Activated CD8-positive, alpha-beta T cell treated with anti-CD3 and anti-CD28 coated beads, Interleukin-2, amount 10 ng/mL, durations not matched to agents 7 days and 5 days (primary cell): ENCODE measurements at places on chromosomes 11 and 22. TPM values are rescaled to one million over a fixed set of nuclear protein-coding genes. Genes with fewer than 3 reads are reported as not detected.
A peak's percentile ranks its signal among the peaks of the same experiment; 100 is the strongest.

GRCh38 chr11:36407356-36407755 is 102.7 kb downstream of the TRAF6 start:
- H3K27me3 ChIP-seq = no peaks in the 10 kb centered on the region
- H3K27ac ChIP-seq = peak overlapping the region; percentile 21
- DNase-seq = no peak
- H3K36me3 ChIP-seq = peaks cover 8% of the 10 kb centered on the region
- H3K4me1 ChIP-seq = peaks cover 51% of the 10 kb centered on the region

GRCh38 chr22:23192133-23192532 is 11.8 kb downstream of the BCR start:
- H3K4me1 ChIP-seq = peaks cover 7% of the 10 kb centered on the region
- H3K27ac ChIP-seq = no peak overlapping the region
- no peak for DNase-seq

- no peaks in the 10 kb centered on the region for H3K36me3 ChIP-seq
- peak overlapping the region; percentile 95 for H3K27ac ChIP-seq
- H3K4me3 ChIP-seq = peak overlapping the region; percentile 68
- peaks cover 68% of the 10 kb centered on the region for H3K4me1 ChIP-seq
- no peak for DNase-seq
- no peaks in the 10 kb centered on the region for H3K27me3 ChIP-seq
Measured at GRCh38 chr11:117816151-117816741, 8.3 kb downstream of the FXYD2 start.

- no peaks in the 10 kb centered on the region for H3K36me3 ChIP-seq
- H3K4me1 ChIP-seq = no peaks in the 10 kb centered on the region
- H3K27me3 ChIP-seq = peaks cover 3% of the 10 kb centered on the region
- DNase-seq = peak; percentile 75
Measured at GRCh38 chr11:12888525-12889158, 120.5 kb upstream of the RASSF10 start.

- peak overlapping the region; percentile 53 for H3K27ac ChIP-seq
- H3K36me3 ChIP-seq = no peaks in the 10 kb centered on the region
- no peak for DNase-seq
- peaks cover 22% of the 10 kb centered on the region for H3K4me1 ChIP-seq
Measured at GRCh38 chr11:117862019-117862725, 14.3 kb downstream of the FXYD6 start.

DNA sequence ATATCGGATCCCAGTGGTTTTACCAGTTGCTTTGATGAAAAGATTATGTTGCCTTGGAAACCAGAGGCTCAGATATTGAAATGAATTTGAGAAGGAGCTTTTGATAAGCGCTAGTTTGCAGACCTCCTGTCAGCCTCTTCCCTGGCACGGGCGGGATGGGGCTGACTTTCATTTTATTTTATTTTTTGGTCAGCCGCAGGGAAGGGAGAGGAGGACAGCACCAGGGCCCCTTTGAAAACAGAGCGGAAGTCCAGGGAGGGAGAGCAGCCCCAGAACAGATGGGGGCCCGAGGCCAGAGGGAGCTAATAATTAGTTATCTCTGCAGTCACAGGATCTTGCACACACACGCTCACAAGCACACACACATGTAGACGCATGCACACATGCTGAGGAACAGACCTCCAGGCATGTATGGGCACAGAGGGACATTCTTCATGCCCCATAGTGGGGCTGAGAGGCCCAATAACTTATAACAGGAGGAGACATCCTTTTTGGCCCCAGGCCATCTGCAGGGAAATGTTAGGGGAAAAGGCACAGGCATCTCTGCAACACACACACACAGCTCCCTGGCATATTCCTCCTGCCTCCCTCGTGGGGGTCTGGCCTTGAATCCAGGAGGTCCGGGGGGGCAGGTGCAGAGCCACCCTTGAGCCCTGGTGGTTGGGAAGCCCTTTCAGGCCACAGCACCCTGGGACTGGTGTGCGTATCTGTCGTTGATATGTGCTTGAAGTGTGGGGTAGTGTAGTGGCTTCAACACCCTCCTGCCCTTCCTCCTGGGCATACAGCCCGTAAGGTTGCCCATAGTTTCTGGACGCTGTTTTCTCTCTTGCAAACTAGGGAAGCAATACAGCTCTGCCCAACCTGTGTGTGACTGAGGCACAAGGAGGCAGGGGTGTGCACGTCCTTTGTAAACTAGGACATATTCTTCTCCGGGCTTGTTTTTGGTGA is 117.3 kb downstream of the CEP164 start:
- H3K4me3 ChIP-seq = no peak overlapping the region
- H3K27me3 ChIP-seq = peaks cover 14% of the 10 kb centered on the region
- no peaks in the 10 kb centered on the region for H3K4me1 ChIP-seq
- H3K36me3 ChIP-seq = no peaks in the 10 kb centered on the region
- H3K27ac ChIP-seq = no peak overlapping the region
- no peak for DNase-seq

DNA sequence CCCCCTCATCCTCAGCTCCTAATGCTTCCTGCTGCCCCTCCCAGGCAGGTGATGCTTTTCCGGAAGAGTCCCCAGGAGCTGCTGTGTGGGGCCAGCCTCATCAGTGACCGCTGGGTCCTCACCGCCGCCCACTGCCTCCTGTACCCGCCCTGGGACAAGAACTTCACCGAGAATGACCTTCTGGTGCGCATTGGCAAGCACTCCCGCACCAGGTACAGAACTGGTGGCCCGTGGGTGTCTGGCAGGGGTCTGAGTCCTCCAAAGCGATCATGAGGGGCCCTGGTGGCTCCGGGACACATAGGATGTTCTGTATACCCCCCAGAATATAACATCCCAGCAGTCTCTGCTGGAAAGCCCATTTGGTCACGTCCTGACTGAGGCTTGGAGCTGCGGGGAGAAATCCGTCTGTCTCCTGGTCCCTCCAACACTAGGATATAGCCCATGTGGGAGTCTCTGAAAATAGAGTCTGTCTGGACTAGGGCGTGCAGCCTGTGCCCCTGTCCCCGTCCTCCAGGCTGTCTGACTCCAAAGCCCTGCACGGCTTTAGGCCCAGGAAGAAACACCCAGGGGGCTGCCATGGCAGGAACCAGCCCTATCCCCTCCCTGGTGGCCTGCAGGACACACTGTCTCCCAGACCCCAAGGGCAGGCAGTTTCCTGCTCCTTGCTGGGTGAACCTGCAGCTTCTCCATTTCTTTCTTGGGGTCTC is 9.1 kb downstream of the F2 start:
- no peak overlapping the region for H3K27ac ChIP-seq
- H3K4me3 ChIP-seq = no peak overlapping the region
- H3K36me3 ChIP-seq = no peaks in the 10 kb centered on the region
- no peaks in the 10 kb centered on the region for H3K4me1 ChIP-seq
- DNase-seq = no peak

DNA sequence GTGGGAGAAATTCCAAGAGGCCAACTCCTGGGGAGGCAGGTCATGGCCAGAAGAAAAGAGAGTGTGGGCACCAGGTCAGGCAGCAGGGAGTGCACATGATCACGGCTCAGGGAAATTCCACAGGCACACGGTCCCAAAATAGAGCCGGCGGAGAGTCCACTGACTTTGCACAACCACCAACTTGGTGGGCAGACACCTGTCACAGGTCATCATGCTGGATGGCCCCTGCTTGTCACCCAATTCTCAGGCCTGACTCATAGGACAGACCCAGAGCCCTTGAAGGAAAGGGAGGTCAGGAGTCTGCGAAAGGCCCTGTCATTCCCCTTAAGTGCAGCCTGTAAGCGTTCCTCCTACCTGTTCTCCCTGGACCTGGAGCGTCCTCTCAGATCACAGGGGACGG is 15.8 kb downstream of the APOL2 start:
- DNase-seq = no peak
- H3K27me3 ChIP-seq = peaks cover 17% of the 10 kb centered on the region
- peaks cover 23% of the 10 kb centered on the region for H3K36me3 ChIP-seq
- H3K4me3 ChIP-seq = no peak overlapping the region
- H3K4me1 ChIP-seq = peaks cover 23% of the 10 kb centered on the region

DNA sequence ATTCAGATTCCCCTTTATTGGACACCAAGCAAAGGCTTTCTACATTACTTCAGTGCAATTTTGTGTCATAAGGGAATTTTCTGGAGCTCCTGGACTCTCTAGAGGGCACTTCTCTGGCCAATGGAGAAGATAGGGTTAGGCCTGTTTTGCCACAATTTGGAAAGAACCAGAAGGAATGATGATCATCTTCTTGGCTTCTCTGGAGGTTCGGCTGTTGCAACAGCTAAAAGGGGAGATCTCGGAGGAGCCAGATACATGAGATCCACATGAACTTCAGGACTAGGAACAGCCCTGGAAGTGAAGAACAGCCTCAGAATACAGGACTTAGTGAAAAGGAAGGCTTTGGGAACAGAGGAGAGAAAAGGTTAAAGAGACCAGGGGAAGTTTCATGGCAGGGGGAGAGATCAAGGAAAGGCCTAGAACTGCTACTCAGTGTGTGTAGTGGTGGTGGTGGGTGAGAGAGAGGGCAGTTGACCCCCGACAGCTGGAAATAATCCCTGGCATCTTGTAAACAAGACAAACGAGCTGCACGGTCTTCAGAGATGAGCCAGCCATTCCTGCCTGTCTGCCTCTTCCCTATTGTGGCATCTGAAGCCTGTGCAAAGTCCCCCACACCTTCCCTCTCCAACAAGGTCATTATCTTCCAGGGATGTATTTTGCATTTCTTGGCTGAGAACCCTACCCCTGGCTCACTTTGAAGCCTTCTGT is 83.8 kb downstream of the CCDC81 start:
- H3K36me3 ChIP-seq = no peaks in the 10 kb centered on the region
- no peak overlapping the region for H3K4me3 ChIP-seq
- no peak for DNase-seq
- H3K27me3 ChIP-seq = no peaks in the 10 kb centered on the region

- DNase-seq = no peak
- H3K36me3 ChIP-seq = peaks cover 45% of the 10 kb centered on the region
- peaks cover 72% of the 10 kb centered on the region for H3K4me1 ChIP-seq
- no peaks in the 10 kb centered on the region for H3K27me3 ChIP-seq
- H3K4me3 ChIP-seq = peak overlapping the region; percentile 57
Measured at GRCh38 chr22:40334899-40335298, 11.4 kb upstream of the ADSL start.

- H3K4me3 ChIP-seq = no peak overlapping the region
- H3K4me1 ChIP-seq = peaks cover 45% of the 10 kb centered on the region
- no peaks in the 10 kb centered on the region for H3K27me3 ChIP-seq
Measured at GRCh38 chr11:88345408-88345807, 7.9 kb upstream of the CTSC start.

Gene PARVA
- not detected for total RNA-seq

Gene SLC22A6
- not detected for total RNA-seq

Gene TTC12
- total RNA-seq = 4.5 TPM
